ENCODE measurements at places on chromosomes 5 and 9.

DNA sequence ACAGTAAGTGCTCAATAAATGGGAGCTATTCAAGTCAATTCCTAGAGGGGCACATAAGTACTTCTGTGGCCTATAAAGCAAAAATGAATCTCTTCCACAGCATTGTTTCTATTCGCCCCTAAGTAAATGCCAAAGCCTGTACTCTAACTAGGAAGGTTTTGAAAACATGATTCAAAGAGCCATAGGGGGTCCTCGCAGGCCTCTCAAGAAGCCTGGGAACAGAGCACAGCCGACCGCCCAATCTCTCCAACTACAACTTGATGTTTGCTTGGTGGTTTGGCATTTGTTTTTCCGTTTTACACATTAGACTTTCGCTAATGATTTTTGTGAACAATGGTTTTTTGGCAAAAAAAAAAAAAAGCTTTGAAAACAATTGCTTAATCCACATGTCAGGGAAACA is 19.4 kb downstream of the EFNA5 start:
- DNase-seq = no peak

- DNase-seq = no peak
These were observed 82.6 kb downstream of the WNK2 start for GRCh38 chr9:93266521-93267001.

DNA sequence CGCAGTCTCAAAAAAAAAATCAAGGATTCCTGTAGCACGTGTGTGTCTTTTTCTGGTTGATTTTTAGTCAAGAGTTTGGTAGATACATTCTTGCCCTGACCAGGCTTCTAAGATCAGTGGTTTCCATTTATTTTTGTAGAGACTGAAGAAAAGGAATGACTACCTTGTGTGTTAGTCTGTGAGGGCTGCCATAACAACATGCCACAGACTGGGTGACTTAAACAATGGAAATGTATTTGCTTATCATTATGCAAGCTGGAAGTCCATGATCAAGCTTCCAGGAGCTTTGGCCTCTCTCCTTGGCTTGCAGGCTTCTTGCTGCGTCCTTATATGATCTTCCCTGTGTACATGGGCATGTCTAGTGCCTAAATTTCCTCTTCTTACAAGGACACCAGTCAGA is 127.0 kb downstream of the CCDC192 start:
- no peak for DNase-seq

- DNase-seq = no peak
These were observed 15.0 kb downstream of the TRPC7 start for GRCh38 chr5:136350343-136350742.

- DNase-seq = no peak
These were observed 146.3 kb downstream of the SNCAIP start for GRCh38 chr5:122458278-122458872.

- DNase-seq = no peak
These were observed 367.4 kb downstream of the EFNA5 start for GRCh38 chr5:107303171-107303968.

DNA sequence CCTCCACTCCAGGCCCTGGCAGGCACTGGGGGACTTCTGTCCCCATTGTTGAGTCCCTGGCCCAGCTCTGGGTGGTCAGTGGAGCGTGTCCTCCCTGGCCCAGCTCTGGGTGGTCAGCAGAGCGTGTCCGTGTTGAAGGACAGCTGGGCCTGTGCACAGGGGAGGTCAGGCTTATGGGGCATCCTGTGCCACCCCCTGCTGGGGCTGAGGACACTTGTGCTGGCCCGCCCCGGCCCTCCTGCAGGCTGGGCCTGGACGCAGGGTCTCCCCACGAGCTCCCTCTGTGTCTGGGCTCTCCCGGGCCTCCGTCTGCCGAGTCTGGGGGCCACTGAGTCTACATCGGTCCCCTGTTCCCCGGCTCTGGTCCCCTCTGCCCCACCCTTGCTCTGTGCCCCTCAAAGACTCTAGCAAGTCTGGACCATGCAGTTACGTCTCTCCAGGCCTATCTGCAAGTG is 11.5 kb upstream of the CLIC3 start:
- no peak for DNase-seq

GRCh38 chr9:124054582-124055227 is 43.1 kb downstream of the LHX2 start:
- DNase-seq = no peak

- DNase-seq = no peak
These were observed 34.4 kb downstream of the PAM start for GRCh38 chr5:102789469-102789868.

DNA sequence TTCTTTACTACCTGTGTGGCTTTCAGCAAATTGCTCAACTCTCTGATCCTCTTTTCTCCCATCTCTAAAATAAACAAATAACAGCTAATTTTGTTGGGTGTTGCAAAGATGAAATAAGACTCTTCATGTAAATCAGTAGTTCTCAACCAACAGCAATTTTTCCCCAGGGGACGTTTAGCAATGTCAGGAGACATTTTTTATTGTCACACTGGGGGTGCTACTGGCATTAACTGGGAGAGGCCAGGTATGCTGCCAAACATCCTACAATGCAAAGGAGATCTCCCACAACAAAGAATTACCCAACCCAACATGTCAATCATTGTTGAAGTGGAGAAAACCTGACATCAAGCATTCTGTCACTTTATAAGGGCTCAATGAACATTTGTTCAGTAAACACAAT is 19.7 kb downstream of the ADRA1B start:
- no peak for DNase-seq

DNA sequence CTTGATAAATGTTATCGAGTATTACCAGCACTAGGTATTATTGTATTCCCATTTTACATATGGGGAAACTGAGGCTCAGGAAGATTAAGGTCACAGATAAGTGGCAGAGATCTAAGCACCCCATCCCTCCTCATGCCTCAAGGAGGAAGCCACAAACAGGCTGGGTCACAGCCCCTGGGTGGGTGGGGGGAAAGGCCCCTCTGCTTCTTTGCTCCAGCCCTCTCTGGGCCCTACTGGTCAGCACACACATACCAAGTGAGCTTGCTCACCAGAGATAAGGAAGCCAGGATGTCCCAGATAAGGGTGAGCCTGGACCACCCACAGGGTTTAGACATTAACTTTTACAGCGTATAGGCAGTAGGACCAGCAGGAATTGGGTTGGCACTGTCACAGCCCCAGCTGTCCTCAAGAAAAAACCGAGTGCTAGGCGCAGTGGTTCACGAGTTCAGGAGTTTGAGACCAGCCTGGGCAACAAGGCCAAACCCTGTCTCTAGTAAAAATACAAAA is 45.3 kb downstream of the STK10 start:
- DNase-seq = no peak

DNA sequence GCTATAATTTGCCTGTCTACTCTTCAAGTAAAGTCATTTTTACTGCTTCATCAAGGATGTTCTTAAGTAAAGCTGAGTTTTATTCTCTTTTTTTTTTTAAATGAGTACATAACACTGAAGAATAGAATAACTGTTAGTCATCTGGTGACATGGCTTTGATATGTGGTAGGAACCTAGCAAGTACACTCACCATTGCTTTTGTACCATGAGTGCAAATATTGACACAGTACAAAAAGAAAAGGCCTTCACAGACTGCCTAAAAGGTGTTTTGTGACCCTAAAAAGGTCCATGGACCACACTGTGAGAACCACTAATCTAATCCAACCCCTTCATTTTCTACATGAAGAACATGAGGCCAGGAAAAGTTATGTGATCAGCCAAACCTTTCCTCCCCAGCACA is 55.0 kb downstream of the ECPAS start:
- no peak for DNase-seq

- no peak for DNase-seq
These were observed 160.3 kb downstream of the HSD17B3 start for GRCh38 chr9:96141666-96142065.

- DNase-seq = no peak
These were observed 13.9 kb downstream of the ENC1 start for GRCh38 chr5:74626386-74627222.

DNA sequence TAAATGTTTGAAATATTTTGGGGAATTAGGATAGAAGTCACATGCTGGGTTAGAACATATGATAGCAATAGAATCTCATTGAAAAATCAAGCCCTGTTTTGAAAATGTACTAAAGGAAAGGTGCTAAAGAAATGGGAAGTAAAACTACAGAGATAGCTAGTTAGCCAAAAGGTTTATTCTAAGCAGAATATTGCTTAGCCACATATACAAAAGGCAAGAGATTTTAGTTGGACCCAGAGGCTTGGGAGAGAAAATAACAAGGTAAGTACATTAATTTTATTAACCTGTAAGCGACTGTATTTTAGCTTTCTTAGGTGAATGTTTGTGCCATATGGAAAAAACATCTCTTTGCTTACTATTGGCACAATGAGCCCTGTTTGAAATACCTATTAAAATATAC is 108.3 kb downstream of the RPS23 start:
- no peak for DNase-seq

- DNase-seq = no peak
These were observed 26.3 kb downstream of the CNTFR start for GRCh38 chr9:34563262-34563661.

GRCh38 chr5:149801307-149801990 is 71.3 kb downstream of the PPARGC1B start:
- DNase-seq = no peak

DNA sequence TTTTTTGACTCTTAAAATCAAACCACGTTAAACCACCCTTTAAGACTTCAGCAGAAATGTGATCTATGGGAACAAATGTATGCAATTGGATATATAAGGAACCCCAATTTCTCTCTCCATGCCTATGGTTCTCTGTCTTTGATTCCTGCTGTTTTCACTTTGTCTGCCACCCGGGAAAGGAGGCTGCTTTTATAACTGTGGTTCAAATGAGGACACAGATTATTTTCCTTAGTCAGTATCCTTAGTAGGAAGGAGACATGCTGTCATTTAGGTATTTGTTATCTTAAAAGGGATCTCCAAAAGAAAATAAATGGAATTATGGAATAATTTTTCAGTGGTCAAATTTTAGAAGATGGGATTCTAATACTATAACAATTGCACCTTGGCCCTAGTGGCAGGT is 176.1 kb upstream of the NREP start:
- no peak for DNase-seq

GRCh38 chr9:74501570-74501969 is 4.4 kb downstream of the RORB start:
- DNase-seq = no peak

DNA sequence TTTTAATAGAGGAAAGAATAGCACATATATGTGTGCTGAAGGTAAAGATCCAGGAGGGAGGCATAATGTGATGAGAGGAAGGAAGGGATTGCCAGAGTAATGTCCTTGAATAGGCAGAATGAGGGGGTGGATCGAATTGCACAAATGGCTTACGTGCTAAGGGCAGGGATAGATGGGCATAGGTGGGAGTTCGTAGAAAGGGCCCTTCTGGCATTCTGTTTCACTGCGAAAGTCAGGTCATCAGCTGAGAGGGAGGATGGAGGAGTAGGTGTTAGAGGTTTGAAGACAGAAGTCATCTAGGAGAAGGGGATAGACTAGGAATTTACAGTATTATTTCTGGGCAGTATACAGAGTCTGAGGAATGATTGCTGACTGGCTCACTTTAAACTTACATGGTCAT is 32.1 kb downstream of the CNOT6 start:
- DNase-seq = no peak

- DNase-seq = no peak
These were observed 59.8 kb downstream of the DAB2IP start for GRCh38 chr9:121711281-121711680.

GRCh38 chr9:128523199-128523925 is 18.8 kb downstream of the GLE1 start:
- no peak for DNase-seq

GRCh38 chr5:66608501-66608900 is 12.3 kb downstream of the MAST4 start:
- DNase-seq = no peak

DNA sequence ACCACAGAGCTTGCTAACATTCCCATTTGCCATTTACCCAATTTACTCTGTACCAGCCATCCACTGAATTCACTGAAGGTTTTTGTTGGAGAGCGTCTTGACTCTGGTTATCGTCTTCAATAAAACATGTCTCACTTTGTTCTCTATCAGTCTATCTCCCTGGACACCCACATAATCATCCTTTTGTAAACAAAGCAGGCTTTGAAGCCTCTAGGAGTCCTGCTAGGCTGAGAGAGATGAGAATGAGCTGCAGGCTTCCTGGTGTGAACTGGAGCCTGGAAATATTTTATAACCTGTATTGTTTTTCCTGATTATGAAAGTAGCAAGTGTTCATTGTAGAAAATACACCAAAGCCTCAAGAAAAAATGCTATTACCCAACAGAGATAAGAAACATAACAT is 140.6 kb upstream of the ZNF366 start:
- no peak for DNase-seq

DNA sequence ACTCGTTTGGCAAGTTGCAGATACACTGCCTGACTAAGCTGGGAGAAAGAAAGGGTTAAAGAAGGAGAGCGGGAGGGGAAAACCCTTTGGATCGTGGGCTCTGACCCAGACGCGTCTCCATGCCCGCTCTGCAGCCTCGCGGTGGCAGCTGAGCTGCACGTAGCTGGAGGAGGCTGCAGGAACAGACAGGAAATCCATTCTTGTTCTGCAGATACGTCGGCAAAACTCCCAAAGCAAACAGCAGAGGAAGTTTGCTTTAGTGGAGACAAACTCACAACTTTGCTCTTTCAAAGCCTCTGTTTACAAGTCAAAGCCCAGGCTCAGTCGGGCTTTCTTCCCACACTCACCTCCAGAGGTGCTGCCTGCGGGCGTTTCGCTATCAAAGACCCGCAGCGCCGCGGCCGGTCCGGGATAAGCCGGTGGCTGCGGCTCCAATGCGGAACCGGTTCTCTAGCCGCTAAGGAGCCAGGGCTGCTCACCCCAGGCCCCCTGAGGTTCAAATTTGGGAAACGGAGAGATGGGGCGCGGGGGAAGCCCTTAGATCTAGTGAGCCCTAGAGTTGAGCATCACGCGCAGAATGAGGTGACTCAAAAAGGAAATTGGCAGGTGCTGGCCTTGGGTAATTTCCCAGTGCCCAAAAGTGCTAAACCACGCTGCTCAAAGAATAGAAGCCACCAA is 60.7 kb downstream of the MAT2B start:
- DNase-seq = peak; percentile 2

DNA sequence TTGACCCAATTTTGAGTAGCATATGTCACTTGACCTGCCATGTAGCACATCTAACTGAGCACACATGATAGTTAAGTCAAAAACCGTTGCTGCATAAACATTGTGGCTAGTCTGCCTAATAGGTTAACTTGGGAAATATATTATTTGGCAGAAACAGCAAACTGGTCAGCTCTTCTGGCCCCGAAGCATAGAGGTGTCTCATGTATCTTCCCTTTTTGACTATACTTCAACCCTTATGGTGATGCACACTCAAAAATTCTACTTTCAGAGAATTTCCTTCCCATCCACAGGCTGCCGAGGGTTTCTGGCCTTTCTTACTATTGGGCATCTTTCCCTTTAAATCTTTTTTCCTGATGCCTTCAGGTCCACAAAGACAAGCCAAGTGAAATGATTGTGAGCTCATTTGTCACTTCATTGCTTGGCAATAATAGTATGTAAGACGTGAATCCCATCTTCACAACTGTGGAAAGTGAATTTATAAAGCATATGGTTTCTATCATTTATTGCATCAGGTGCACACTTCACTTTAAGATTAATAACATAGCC is 41.2 kb downstream of the MOCS2 start:
- no peak for DNase-seq

GRCh38 chr5:171675511-171675910 is 110.1 kb upstream of the SMIM23 start:
- DNase-seq = no peak

GRCh38 chr9:9410736-9411135 is 1202.1 kb downstream of the PTPRD start:
- DNase-seq = no peak

- DNase-seq = no peak
These were observed 21.1 kb upstream of the EEIG1 start for GRCh38 chr9:128001779-128002298.

- no peak for DNase-seq
These were observed 23.1 kb downstream of the PWWP2A start for GRCh38 chr5:160096178-160096577.
